ENCODE measurements at places on chromosomes 4 and X.

DNA sequence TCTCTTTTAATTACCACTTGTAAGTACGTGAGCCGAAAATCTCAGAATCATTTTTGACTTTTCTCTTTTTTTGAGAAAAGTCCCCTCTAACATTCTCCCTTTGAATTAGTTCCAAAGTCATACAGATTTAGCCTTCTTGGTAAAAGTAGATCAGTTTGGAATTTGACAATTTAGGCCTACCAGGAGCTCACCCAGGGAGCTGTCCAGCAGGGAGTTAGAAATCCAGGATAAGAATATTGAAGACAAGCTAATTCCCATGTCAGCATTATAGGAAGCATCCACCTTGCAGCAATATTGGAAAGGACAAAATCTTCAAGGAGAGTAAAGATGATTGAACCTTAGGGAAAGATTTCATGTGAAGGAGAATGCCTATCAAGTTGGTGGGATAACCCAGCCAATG is 352.2 kb upstream of the CPEB2 start:
- DNase-seq: no peak

DNA sequence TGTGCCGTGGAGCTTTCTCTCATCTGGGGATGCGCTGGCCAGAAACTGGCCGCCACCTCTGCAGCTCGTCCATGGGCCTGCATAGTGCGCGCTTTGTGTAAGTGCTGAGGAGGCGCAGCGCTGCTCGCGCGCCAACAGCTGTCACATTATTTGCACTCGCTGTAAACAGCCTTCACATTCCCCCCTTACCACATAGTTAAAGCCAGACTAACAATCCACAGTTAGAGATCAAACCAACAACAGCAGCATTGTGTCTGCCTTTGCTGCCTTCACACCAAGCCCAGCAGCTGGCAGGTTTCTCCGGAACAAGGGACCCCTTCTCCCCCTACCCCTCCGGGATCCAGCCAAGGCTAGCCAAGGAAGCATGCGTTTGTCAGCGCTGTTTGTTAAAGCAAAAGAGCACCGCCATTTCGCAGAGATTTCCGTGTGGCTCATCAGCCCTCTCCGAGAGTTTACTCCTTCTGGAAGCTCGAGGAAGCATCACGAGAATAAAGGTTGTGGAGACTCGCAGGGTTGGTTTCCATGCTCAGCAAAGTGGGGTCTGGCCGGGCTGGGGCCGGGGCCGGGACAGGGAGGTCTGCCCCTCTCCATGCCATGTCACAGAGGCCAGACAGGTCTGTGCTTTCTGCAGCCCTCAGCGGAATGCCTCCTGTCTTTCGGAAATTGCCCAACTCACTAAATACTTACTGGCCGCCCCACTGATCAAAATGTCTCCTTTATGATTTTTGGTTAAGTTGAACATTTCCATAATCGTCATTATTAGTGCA is 11.0 kb downstream of the BCOR start:
- DNase-seq: no peak

- DNase-seq: no peak
Measured at GRCh38 chrX:93422693-93423092, 250.7 kb downstream of the NAP1L3 start.

DNA sequence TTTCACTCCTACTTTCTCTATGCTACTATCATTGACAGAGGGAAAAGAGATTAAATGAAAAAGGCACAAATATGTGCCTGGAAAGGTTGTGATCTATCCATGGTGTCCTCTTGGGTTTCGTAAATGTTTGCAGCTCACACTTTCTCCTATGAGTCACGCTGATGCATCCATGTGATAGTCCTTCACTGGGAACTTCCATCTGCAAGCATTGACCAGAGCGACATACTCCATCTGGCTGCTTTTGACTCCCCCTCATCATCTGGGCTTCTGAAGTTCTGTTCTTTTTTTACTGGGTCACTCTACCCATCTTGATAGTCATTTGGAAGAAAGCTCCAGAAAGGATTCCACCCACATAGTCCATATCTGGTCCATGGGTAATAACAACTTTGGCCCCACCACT is 84.7 kb upstream of the NDST3 start:
- DNase-seq: no peak

GRCh38 chr4:172791841-172792240 is 376.8 kb upstream of the GALNT7 start:
- no peak for DNase-seq

GRCh38 chr4:41963105-41963504 is 18.5 kb upstream of the DCAF4L1 start:
- no peak for DNase-seq

DNA sequence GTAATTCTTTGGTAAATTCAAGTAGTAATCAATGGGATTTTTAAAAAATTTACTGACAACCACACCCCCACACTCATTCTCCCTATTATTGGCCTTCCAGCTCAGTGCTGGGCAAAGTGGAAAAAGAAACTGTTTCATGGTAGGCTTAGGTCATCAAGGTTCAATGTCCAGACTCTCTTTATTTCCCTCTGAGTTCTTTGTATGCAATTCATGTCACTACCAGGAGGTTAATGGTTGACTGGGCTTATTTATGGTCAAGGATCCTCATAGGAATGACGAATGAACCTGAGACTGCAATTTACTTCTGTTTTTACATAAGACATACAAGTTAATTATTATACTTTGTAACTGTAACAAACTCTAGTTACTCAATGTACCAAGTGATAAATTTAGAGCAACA is 403.2 kb downstream of the KLHL13 start:
- no peak for DNase-seq

GRCh38 chr4:8694651-8695151 is 102.1 kb downstream of the CPZ start:
- no peak for DNase-seq

GRCh38 chr4:15149234-15149838 is 147.1 kb downstream of the CPEB2 start:
- DNase-seq: no peak

- DNase-seq: no peak
Measured at GRCh38 chrX:129741880-129742758, 3.3 kb downstream of the XPNPEP2 start.

- no peak for DNase-seq
Measured at GRCh38 chr4:81665649-81666048, 193.9 kb upstream of the RASGEF1B start.

DNA sequence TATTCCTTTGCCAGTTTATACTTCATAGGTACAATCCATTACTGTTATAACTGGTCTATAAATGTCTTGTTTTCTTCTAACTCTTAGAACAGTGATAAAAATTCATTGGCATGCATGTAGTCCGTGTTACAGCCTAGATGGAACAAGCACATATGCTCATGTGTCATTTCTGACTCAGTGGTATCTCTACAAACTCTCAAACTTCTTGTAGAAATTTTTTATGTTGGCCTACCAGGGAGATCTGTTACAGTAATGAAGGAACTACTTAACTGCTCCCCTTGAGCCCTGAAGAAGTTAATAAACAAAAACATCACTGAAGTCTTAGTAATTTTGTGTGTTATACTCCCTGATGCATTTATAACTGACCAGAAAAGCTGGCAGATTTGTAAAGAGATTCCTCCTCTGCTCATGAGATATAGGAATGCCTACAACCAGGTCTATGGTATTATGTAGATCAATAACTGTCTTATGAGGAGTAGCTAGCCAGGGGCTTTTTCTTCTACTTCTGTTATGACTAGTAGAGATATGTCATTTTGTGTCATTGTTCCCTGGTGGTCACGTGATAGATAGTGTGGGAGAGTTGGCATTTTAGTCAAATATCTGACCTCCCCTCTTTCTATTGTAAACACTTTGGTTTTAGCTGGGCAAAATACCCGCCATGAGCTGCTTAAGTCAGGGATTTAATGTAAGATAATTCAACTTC is 53.7 kb upstream of the FAAH2 start:
- no peak for DNase-seq

DNA sequence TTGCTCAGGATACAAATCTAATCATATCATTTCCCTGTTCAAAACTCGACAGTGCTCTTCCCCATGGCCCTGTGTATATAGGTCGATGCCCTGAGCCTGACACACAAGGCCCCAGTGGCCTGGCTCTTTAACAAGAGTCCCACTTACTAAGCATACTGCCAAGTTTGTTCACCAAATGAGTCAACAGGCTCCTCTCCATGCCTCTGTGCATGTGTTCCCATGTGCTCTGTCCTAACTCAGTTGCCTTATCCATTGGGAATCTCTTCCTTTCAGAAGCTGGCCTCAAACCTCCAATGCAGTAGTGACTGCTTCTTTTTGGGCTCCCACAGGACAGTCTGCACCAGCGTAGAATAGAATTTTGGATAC is 18.9 kb upstream of the CXCR3 start:
- DNase-seq: no peak

DNA sequence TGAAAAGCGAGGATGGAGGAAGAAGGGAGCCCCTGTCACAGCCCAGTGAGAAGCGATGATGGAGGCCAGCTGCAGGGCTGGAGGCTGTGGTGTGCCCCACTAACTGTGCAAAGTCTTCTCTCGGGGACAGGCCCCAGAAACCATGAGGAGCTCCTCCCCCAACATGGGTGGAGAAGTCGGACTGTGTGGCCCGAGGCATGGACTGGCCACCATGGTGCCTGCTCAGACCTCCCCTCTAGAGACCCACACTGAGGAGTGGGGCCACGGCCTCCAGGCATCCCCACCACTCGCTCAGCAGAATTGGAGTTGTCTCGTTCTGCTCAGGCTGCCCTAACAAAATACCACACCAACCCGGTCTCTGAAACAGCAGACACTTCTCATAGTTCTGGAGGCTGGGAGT is 12.2 kb upstream of the PDE6B start:
- DNase-seq: no peak

DNA sequence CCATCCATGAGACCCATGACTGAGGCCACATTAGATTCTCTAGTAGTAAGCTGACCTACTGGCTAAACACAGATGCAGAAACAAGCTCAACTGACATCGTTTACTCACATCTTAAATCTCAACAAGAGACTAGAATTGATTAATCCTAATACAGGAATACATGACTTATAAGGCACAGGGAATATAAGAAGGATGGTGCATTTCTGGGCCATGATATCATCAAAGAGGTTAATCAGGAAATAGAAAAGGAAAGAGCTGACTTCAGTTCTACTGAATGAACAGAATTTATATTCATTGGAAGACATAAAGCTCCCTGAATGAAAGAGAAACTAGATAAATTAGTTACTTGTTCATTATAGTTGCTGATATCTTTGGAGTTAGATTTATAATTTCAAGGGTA is 1406.5 kb downstream of the STIM2 start:
- DNase-seq: no peak

DNA sequence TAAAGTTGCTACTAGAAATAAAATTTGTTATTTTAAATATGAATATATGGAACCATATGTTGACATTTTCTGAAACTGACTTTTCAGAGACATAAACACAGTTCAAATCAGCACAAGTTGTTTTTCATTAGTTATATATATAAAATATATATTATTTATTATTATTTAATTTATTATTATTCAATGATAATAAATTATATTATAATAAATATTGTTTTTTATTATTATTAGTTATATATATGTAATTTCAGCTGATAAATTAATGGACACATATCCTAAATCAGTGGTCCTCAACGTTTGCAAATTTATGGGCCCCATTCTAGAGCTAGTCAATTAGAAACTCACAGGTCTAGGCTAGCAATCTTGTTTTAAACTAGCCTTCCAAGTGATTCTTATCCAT is 809.3 kb downstream of the C4orf33 start:
- DNase-seq: no peak

DNA sequence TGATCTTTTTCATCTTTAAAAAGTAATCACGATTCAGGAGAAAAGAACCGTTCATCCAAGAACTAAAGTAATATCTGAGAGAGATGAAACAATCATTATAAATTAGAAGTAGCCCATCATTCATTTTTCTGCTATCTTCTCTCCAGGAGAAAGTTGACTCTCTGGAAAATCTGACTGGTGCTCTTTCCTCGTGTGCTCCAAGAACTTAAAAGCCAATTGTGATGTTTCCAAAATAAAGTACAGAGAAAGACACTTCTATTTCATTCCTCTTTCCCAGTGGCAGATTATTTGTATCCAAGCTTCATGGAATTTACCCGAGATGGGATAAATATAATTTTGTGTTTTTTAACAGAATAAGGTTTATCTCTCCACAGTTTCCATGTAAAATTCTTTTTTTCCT is 212.5 kb upstream of the NOCT start:
- no peak for DNase-seq

- DNase-seq: no peak
Measured at GRCh38 chr4:37666625-37667071, 19.5 kb downstream of the RELL1 start.

DNA sequence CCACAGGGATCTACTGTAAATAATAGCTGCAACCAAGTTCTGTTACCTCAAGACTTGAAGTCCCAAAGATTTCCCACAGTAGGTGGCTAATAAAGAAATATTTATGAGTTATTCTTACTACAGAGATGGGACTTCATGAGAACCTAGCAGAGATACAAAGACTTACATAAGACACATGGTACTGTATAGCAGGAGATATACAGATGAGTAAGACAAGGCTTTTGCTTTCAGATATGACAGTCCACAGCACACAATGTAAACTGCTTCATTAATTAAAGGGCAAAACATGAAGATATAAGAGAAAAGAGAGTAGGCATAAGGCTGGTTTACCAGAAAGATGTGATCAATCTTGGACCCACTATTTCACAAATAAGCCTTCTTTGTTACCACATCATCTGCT is 6.6 kb downstream of the ANKRD17 start:
- DNase-seq: no peak

DNA sequence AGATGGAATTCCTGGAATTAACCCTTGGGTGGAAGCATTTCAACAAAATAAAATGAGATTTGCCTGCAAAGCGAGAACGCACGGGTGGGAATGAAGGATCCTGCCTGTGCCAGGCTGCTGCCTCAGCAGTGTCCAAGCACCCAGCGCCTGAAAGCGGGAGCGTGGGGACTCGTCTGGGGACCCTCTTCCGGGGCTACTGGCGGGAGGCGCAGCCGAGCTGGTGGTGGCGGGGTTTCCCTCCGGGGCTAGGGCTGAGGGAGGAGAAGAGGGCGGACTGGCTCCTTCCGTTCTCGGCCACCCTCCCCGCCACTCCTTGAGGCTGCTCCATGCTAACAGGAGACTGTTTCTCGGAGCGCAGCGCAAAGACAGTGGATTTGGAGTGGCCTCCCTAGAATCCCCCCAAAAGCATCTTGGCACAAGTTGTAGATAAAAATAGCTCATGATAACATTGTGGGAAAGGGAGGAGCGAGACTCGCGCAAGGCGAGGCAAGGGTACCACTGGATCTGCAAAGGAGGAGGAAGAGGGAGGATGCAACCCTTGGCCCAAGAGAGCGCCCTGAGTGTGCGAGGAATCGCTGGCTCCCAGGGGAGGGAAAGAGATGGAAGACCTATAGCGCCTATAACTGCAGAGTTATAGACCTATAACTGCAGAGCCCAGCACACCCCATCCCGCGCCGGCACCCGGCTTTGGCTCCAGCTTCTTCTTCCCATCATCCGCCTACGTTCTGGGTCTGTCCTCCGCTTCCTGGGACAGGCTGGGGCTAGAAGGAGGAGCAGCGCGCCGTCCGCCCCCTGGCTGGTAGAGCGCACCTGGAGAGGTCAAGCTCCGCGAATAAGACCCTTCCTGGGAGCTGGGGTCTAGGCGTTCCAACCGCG is 1.3 kb downstream of the HS3ST1 start:
- no peak for DNase-seq

GRCh38 chr4:186912606-186913005 is 188.9 kb upstream of the FAT1 start:
- no peak for DNase-seq

GRCh38 chrX:132622130-132622529 is 133.3 kb upstream of the MBNL3 start:
- DNase-seq: no peak
